ENCODE measurements at places on chromosomes 6 and 20.

DNA sequence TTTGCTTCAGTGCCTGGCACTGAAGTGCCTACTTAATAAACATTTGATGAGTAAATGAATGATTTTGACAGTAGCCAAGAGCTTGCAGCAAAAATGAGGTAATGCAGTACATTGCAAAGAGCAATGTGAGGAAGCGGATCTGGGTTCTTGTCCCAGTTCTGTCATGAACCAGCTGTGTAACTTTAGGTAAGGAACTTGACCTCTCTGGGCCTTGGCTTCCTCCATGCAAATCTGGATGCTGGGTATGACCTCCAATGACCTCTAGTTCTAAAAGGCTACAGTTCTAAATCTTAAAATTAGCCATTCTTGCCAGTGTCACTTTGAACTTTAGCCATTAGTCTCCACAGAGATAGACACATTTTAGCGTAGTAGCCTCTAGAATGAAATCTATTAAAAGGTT, 3.6 kb upstream of the SAMD5 start:
- no peak for DNase-seq

DNA sequence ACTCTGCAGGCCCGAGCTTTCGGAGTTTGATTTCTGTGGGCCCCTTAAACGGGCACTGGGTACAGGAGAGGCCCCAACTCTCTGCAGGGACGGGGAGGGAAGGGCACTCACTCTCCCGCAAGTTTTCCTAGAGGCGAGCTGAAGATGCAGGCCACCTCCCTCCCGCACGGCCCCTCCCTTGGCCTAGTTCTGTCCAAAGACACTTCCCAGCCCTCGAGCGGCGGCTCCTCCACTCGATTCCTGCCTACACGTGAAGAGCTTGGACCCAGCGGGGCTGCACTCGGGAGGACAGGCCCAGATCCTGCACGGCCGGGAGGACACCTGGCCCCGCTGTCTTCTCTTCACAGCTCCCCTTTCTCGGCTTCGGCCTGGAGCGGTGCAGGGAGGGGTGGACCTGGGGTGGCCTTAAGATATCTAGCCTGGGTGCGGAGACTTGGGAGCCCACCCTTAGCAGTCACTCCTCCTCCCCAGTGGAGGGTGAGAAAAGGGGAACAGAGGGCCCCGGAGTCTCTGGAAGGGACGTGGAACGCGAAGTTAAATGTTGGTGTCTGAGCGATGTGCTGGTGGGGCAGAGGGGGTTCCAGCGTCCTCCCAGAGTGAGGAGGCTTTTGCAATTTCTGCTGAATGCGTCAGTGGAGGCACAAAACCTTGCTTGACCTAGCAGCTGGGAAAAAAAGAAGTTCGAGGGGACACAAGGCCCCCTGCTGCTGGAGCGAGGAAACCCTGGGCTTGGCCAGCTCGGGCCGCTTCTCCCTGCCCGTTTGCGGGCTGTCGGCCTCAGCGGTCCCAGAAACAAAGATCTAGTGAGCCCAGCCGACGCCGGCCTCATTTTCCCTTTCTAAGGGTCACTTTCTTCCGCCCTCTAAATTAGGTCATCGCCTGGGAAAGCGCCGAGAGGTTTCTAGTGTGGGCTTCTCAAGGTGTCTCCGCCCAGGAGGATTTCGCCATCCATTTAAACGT, 4.9 kb downstream of the OLIG3 start:
- DNase-seq, result no peak

DNA sequence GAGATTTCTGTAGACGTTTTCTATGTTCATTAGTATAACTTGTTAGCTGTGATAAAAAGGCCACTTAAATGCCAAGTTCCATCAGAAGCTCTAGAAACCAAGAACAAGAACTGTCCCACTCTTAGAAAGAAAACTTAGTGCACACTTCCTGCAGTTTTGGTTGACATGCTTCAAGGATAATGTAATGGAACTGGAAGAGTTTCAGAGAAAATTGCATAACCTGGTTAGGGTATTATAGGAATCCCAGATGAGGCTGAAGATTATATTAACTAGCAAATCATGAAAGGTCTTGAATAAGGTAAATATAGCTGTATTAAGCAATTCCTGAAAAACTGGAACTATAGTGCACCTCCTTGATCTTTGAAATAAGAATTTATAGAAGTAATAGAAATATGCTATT, 1.8 kb upstream of the PHACTR2 start:
- no peak for DNase-seq

GRCh38 chr6:40719671-40720374, 132.7 kb upstream of the LRFN2 start:
- peak; percentile 35 for DNase-seq

- peak; percentile 31 for DNase-seq
Observed at GRCh38 chr6:113944701-113945100, 26.2 kb downstream of the HDAC2 start.

- DNase-seq, result no peak
Observed at GRCh38 chr6:165664559-165665383, 1.7 kb upstream of the PDE10A start.

GRCh38 chr20:39795401-39796272, 833.5 kb downstream of the DHX35 start:
- DNase-seq, result peak; percentile 16

GRCh38 chr20:3420211-3420707, 12.8 kb upstream of the DNAAF9 start:
- DNase-seq, result peak; percentile 13

GRCh38 chr6:1111361-1111760, 200.5 kb upstream of the FOXQ1 start:
- no peak for DNase-seq

DNA sequence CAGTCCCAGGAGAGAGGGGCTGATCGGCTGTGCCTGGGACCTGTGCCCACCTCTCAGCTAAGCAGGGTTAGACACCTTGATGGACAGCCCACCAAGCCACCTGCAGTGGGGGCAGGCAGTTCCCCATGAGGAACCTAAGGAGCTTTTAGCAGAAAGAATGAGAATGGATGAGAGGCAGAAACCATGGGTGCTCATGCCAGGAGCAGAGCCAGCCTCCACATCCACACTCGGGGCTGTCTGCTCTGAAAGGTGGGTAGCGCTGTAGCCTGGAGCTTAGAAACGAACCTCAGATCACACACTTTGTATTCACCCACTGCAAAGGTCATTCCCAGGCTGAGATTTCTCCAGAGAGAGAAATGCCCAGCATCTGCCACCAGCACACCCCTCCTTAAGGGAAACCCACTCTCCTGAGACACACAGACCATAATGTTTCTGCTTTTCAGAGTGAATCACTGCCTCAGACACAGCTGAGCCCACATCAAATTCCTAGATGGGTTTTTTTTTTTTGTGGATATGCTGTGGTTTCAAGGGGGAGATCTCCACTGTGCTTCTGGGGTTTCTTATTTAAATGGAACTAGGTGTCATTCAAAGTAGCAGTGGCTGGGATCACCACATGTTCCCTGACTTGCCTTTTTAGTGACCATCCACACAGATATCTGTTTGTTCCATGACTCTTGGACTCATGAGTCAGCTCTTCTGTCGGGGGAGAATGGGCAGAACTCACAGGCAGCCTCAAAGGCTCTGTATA, 218.9 kb downstream of the EYA2 start:
- no peak for DNase-seq

GRCh38 chr20:33785503-33785902, 25.6 kb upstream of the CHMP4B start:
- DNase-seq, result no peak

DNA sequence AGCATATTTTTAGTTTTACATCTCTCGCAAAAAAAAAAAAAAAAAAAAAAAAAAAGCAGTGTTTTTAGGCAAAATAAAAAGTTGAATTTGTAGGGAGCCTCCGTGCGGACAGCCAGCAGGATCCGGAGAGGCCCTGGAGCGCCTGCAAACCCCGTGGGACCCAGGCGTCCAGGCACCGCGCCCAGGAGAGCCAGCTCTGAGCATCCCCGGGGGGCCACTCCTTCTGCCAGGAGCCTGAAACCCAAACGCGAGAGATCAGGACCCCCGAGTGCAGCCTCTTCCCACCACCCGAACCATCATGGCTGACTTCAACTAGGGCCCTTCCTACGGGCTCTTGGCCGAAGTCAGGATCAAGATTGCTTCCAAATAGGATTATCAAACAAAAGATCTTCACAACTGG, 54.1 kb upstream of the LY86 start:
- no peak for DNase-seq

DNA sequence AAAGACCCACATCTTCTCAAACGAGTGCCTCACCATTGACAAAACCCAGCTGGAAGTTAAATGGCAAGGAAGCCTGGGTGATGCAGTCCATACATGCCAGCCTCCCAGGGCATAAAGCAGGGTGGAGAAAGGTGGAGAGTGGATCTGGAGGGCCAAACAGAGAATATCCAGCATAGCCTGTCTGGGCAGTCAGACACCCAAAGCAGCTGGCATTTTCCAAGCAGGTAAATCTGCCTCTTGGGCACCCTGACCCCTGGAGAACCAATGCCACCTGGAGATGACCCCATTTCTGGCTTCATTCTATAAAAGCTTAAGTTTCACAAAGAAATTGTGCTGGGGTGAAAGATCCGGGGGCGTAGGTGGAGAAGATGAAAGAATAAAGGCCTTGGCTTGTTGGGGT, 5.1 kb upstream of the SRPK1 start:
- DNase-seq, result no peak

- no peak for DNase-seq
Observed at GRCh38 chr6:113439866-113440265, 417.3 kb upstream of the MARCKS start.
